Endothelial cell (in vitro differentiated cells): ENCODE measurements at places on chromosomes 11 and 22. TPM values are rescaled to one million over a fixed set of nuclear protein-coding genes. Genes with fewer than 3 reads are reported as not detected.

Gene SGSM1
- 2.4 TPM for total RNA-seq

Gene DSCAML1
- 3.8 TPM for total RNA-seq

Gene RBMXL2
- not detected for total RNA-seq

Gene MRTFA
- 68.4 TPM for total RNA-seq

Gene EFCAB6
- total RNA-seq: 0.69 TPM

Gene OR51I1
- total RNA-seq: 1.2 TPM

Gene TBRG1
- total RNA-seq: 87.3 TPM

Gene IGSF22
- 0.74 TPM for total RNA-seq

Gene IL17REL
- 0.15 TPM for total RNA-seq

Gene SPDYC
- total RNA-seq: not detected

Gene TUBA8
- total RNA-seq: 0.46 TPM

Gene TYR
- not detected for total RNA-seq

Gene CHEK1
- 57.0 TPM for total RNA-seq

Gene OAF
- total RNA-seq: 15.5 TPM
